RPMI8226 (cell line): ENCODE measurements at places on chromosomes 2 and 18.

DNA sequence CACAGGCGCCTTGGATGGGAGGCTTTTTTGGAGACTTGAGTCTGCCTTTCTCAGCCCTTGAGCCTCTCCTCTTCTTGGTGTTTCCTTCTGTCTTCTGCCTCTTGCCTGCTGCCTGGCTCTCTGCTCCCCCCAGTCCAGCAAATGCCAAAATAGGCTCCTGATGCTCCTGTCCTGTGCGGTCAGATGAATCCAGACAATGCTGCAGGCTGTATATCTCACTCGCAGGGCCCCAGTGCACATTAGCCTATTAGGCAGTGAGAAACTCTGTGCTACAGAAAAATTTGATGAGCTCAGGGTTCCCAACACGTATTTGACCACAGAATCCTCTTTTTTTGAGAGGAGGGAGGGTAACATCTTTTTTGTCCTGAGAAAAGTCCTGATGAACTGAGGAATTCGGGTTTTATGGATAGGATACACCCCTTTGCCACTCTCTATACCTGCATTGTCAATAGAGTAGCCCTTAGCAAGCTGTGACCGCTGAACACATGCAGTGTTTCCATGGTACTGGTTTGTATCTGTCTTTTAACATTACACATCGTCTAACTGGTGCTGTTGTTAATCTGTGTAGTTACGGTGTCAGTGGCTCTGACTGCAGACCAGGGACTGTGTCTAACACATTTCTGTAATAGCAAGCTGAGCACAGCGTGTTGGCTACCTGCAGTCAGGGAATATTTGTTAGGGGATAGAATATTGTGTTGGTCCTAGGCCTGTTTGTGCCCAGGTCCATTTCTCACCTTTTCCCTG lies 50.8 kb downstream of the FAM228A start:
- DNase-seq = no peak

DNA sequence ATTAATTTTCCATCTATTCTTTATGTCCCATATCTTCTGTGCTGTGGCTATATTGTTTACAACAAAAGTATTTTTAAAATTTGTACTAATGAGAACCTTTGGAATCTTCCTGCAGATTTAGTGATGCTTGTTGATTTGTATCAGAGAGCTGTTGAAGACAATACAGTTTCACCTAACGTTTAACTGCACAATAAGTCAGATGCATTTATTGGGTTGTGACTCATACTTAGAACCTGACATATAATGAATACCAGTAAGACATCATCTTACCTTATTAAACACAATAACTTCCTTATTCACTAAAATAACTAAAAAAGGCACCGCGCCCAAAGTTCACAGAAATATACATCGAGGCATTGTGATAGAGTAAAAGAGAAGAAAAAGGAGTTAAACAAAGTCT lies 43.8 kb upstream of the IL1R1 start:
- no peak for DNase-seq

DNA sequence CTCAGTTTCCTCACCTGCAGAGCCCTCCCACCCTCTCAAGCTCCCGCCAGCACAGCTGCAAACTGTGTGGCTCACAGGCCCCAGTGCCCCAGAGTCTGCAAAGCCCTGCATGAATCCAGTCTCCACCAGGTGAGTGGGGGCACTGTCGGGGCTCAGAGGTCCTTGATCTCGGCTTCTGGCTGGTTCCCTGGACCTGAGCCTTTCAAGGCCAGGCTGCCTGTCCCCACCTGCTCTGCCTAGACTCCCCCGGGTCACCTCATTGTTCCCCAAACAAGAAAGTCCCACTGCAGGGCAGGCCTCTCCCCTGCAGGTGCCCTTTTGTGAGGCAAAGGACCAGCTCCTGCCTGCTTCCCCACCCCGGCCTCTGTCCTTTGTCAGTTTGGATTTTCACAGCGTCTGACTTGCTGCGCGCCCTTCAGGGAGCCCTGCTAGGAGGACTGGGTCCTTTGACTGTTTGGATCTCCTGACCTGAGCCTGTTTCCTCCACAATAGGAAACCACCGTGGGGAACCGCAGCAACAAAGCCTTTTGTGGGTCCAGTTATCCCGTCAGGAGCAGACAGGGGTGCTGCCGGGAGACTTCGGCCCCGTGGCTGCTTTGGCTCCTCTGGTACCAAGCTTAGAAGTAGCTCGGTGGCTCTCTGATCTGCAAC lies 200.5 kb upstream of the HDAC4 start:
- DNase-seq = no peak

- DNase-seq = no peak
Observed at GRCh38 chr2:61937098-61937497, 31.6 kb downstream of the COMMD1 start.

DNA sequence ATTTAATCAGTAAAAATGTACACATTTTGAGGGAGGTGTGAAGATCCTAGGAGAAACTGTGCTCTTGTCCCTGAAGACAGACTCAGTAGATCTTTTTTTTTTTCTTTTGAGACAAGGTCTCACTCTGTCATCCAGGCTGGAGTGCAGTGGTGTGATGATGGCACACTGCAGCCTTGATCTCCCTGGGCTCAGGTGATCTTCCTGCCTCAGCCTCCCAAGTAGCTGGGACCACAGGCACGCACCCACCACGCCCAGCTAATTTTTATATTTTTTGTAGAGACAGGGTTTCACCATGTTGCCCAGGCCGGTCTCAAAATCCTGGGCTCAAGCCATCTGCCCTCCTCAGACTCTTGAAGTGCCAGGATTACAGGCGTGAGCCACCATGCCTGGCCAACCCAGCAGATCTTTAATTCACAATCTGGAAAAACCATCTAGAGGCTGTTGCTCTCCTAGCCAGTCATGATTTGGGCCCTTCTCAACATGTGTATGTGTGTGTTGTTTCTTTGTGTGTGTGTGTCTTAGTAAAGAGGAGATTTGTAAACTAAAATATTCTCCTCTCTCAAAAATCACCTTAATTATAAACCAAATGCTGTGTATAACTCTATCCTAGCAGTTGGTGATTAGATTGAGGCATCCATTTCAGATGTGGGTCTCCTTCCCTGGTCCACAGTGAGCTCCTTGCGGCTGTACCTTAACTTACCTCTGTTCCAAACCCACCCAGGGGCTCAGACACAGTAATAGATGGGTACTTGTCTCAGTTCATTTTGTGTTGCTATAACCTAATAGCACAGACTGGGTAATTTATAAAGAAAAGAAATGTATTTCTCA lies 3.9 kb upstream of the MYCN start:
- DNase-seq = no peak

- no peak for DNase-seq
Observed at GRCh38 chr2:160650196-160651118, 156.8 kb upstream of the RBMS1 start.

GRCh38 chr2:98175811-98176210 lies 88.8 kb downstream of the VWA3B start:
- peak; percentile 14 for DNase-seq

GRCh38 chr2:134429886-134430285 lies 176.0 kb downstream of the MGAT5 start:
- DNase-seq = no peak

- no peak for DNase-seq
Observed at GRCh38 chr2:160321006-160321405, 120.9 kb upstream of the ITGB6 start.

DNA sequence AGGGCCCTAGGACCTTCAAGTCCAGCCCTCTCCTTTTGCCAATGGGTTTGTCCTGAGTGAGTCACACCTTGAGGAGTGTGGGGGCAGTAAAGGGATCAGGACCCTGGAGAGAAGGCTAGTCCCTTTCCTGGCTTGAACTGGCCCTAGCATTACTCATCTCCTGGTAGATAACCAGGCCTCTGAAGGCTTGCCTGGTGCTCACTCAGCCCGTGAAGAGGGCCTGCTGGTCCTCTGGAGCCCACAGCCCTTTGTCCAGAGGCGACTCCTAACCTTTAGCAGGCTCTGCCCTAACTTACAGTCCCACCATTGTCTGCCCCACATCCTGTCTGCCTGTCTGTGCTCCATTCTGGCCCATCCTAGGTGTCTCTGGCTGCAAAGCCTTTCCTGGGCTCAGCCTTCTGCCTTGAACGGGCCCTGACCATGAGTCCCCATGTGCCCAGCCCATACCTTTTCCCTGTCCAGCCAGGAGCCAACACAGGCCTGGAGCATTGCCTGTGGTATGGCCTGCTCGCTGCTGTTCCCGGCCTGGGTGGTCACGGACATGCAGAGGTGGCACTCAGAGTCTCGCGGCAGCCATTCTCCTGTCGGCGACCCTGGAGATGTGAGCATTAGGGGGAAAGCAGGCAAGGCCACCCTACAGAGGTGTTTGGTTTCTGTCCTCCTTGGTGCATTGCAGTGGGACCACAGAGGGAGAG lies 5.0 kb downstream of the SFTPB start:
- DNase-seq = no peak

DNA sequence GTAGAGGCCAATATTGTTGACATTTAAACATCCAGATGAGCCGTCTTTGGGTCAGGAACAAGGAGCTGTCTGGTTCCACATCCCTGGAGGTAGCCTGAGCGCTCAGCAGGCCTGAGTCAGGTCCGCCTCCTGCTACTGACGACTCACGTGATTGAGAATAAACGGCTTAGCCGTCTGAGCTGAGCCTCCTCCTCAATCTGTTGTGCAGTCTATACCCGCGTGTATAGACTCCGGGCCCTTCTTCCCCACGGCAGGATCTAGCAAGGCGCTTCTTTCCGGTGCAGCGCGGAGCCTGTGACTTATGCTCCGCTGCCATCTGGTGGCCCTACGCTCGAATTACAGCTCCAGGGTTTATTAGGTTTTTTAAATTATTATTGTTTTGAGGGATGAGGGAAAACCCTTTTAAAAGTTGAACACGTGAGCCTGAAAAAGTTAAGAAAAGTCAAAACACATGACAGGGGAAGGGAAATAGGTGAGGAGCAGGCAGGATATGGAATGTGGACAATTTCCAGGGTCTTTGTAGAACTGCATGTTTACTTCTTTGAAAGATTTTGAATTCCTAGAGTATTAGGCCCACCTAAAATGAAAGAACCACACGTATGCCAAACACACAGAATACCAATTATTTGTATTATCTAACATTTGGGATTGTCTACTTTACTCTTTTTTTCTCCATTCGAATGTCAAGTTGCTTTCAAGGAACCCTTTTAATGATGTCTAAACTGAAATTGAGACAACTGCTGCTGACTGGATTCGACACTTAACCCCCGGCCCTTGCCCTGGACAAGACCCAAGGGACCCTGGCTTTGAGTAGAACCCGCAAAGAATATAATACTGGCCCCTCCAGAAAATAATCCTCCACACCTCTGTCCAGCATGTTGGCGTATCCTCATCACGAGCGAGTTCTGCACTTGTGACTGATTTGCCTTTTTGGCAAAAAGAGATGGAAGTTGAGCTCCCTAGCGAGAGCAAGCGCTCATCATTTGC lies 112.4 kb upstream of the ZNF236 start:
- peak; percentile 77 for DNase-seq

DNA sequence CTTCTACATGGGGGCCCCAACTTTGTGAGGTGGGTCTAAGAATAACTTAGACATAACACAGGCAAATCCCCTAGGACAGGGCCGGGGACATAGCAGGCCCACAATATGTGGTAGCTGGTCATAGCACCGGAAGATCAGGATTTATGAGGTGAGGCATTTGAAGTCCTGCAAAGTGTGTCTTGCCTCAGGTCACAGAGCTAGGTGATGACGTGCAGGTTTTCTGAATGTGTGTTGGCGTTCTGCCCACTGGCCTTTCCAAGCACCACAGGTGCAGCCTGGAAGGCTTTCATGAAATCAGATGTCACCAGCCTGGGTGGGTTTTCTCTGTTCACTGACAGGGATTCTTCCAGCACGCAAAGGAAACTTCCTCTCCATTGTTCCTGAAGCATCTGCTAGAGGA lies 119.1 kb downstream of the LRATD1 start:
- DNase-seq = peak; percentile 80

DNA sequence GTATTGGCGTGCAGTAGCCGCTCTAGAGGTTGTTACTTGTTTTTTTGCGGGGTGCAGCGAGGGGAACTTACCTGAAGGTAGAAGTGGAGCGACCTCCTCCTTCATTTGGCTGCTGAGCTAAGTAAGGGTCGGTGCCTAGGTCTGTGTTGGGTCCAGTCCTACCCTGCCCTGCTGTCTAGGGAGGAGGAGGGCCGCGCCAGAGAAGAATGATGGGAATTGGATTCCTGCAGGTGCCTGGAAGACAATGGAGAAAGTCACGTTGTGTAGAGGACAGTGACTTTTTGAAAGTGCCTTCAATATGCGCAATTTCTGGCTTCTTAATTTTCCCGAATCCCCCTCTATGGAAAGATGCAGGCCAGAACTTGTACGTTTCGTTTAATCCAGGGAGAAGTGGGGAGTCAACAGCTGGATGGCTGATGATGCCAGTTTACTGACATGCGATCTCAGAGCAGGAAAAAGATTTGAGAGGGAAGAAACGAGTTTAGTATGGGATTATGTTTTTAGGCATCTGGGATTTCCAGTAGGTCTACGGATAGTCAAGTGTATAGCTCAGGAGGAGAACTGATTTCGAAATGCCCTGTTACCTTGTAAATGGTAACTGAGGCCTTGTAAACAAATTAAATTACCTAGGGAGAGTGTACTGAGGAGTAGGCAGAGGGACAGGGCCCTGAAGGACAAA lies 653 bp downstream of the MRPS9 start:
- peak; percentile 6 for DNase-seq

- no peak for DNase-seq
Observed at GRCh38 chr2:203122317-203122986, 107.8 kb downstream of the NBEAL1 start.

- DNase-seq = no peak
Observed at GRCh38 chr2:108935271-108935741, 53.7 kb downstream of the EDAR start.

GRCh38 chr2:100036793-100037192 lies 105.6 kb downstream of the AFF3 start:
- no peak for DNase-seq

- DNase-seq = peak; percentile 35
Observed at GRCh38 chr2:208407667-208408066, 1.1 kb downstream of the PTH2R start.

- DNase-seq = peak; percentile 63
Observed at GRCh38 chr2:182666674-182667314, 49.3 kb upstream of the DNAJC10 start.

GRCh38 chr2:19550750-19551149 lies 192.3 kb upstream of the OSR1 start:
- DNase-seq = no peak
